SW 1271 (cell line): ENCODE measurements at places on chromosomes 6 and 20.

DNA sequence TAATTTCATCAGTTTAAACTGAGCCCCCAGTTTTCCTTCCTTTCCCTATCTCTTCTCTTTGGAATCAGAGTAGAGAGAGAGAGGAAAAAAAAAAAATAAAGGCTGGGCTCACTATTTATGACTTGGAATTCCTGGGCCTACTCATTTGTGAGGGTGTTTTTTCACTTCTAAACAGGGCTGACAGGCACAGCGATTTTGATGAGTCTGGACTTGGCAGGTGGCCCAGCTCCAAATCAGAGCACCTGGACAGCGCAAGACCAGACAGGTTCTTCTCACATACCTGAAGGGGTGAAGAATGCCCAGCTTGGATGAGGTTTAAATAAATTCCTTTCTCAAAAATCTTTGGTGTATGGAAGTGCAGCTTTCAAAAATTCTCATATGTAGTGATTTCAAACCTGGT is 122.2 kb downstream of the KIF13A start:
- peak; percentile 77 for DNase-seq

DNA sequence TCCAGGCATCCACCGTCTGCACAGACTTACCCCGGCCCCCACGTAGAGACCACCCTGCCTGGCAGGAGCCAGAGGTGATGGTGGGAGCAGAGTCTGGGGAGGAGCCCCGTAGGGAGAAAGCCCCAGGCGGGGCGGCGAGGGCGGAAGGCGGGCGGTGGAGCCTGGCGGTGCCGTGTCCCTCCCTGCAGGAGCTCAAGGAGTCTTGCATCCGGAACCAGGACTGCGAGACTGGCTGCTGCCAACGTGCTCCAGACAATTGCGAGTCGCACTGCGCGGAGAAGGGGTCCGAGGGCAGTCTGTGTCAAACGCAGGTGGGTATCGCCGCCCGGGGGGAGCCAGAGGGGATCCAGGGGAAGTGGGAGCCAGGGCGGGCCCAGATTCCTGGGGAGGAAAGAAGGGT is 6.0 kb downstream of the CLPSL1 start:
- DNase-seq: no peak

DNA sequence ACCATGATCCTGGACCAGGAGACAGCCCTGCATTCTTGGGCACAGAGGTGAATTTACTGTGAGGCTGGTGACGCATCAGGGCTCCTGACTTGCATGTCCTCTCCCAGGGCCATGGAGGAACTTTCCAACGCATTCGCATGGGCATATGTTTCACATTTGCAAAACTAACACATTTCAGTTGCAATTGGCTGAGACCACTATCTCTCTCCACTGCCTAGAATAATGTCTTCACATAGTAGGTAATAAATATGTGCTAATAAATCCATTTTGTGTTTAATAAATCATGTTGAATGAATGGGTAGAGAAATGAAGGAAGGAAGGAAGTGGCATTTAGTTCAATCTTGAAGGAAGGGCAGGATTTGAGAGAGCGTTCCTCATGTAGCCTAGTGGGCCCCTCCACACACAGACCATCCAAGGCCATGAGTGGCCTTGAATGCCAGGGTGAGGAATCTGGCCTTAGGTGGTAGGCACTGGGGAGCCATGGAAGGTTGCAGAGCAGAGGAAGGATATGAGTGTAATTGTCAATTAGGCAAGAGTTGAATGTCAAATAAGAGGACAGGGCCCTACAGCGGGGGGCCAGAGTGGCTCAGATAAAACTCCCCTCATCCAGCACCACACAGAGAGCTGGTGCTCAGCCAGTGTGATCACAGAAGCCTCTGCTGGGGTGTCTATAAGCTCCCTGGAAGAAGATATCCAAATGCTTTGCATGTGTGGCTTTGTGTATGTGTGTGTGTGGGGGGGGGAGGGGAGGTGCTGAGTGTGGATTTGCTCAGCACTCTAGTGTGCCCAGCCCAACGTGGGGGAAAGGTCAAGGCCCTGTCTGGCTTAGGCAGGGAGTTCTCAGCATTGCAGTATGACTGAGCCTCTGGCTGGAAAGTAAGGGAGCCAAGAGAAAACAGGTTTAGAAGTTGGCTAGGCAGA is 30.9 kb upstream of the CCN5 start:
- DNase-seq: no peak

DNA sequence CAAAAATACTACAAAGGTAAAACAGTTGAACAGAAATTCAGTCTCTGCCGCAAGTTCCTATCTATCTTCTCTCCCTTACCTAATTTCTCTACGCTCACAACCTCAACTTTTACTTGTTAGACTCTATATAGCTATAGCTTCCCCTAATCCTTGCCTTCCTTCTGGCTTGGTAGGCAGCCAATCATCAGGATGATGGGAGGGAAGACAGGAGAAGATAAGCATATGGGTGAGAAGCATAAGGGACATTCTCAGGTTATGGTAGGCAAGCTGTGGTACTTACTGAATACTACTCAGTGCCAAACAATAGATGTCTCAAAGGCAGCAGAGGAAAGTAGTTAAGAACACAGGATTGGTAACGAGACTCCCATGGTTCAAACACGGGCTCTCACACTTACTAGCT is 7.8 kb downstream of the CCNC start:
- no peak for DNase-seq

GRCh38 chr6:128358244-128358776 is 162.1 kb downstream of the PTPRK start:
- no peak for DNase-seq

- no peak for DNase-seq
Measured at GRCh38 chr20:11686820-11687543, 230.7 kb upstream of the BTBD3 start.

GRCh38 chr6:22448291-22448711 is 121.1 kb upstream of the HDGFL1 start:
- DNase-seq: no peak

- DNase-seq: no peak
Measured at GRCh38 chr6:158013904-158014504, 32.3 kb downstream of the SYNJ2 start.

DNA sequence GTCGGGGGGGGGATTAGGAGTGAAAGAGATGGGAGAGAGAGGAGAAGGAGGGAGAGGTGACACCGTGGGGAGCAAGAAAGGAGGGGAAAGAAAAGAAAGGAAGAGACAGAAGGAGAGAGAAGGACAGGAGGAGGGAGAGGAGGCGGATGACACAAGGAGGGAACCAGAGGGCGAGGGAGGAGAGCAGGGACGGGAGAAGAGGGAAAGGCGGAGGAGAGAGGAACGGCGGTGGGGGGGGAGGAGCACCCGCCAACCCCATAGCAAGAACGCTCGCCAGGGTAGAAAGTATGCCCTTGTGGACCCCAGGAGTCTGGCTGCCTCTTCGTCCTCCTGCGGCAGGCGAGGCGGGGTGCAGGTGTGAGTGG is 4.5 kb upstream of the INSM1 start:
- no peak for DNase-seq

- DNase-seq: peak; percentile 13
Measured at GRCh38 chr6:55758156-55758937, 117.0 kb downstream of the BMP5 start.

GRCh38 chr6:132763269-132763668 is 5.6 kb upstream of the VNN2 start:
- DNase-seq: no peak

- DNase-seq: no peak
Measured at GRCh38 chr20:42549496-42549895, 640.2 kb downstream of the PTPRT start.

DNA sequence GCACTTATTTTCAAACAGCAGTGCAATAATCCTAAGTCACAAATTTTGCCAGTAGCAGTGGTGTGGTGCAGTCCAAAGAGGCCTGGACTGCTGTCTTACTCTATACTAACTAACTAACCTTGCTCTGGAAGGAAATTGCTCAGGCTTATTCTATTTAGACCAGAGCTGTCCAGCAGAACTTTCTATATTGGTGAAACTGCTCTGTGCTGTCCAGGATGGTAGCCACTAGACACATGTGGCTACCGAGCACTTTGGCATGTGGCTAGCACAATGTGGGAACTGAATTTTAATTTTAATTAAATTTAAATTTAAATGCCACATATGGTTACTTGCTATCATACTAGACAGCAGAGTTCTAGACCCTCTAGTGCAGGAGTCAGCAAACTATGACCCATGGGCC is 27.1 kb upstream of the FBXO9 start:
- DNase-seq: no peak

GRCh38 chr6:14882394-14883026 is 363.4 kb upstream of the JARID2 start:
- DNase-seq: no peak

DNA sequence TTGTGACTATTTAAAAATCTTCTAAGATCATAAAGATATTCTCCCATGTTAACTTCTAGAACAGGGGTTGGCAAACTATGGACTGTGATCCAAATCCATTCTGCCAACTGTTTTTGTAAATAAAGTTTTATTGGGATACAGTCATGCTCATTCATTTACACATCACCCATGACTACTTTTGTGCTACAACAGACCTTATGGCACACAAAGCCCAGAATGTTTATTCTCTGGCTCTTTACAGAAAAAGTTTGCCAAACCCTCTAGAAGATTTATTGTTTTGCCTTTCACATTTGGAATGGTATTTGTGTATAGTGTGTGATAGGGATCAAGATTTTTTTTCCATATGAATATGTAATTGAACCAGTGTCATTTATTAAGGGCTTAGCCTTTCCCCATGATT is 341.7 kb downstream of the CD83 start:
- DNase-seq: no peak

DNA sequence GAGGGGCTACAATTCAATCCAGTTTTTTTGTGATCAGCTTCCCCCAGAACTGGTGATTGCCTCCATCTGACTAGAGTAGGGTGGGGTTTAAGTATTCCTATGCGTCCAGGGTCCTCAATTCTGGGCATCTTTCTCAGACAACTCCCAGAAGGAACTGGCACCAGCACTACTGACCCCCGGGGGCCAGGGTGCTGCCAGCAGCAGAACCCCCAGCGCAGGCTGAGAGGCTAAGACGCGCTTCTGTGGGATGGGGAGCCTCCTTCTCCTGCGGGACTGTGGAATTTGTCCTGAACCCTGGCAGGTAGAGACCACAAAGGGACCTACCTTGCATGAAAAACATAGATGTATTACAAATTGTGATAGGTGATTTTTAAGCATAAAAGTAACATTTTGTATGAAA is 124.4 kb downstream of the PACRG start:
- DNase-seq: no peak

DNA sequence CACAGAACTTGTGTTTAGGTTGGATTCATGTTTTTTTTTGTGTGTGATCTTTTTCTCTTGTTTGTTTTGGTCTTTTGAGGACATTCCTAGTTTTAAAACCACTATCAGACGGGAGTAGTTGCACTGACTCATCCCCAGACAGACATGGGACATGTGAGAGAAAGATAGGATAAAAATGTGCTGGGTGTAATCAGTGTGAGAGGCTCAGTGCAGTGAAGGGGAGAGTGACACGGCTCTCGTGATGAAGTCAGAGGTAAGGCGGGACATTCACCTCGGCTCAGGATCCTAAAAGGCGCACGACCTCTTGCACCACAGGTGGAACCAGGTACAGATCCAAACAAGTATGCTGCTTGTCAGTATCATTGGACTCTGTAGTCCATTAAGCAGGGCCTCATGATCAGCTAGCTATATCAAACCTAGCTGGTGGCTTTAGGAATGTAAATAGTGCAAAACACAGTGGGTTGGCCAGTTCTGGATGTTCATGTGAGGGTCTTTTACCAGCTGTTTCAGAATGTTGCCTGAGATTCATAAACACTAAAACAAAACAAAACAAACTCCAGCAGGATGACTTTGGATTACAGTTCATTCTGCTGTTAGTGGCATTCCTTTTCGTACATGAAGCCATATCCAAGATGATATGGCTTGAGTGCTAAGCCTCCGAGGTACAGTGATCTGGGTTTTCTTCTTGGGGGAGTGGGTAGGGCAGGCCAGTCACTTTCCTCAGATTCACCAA is 18.0 kb downstream of the FOXO3 start:
- no peak for DNase-seq

DNA sequence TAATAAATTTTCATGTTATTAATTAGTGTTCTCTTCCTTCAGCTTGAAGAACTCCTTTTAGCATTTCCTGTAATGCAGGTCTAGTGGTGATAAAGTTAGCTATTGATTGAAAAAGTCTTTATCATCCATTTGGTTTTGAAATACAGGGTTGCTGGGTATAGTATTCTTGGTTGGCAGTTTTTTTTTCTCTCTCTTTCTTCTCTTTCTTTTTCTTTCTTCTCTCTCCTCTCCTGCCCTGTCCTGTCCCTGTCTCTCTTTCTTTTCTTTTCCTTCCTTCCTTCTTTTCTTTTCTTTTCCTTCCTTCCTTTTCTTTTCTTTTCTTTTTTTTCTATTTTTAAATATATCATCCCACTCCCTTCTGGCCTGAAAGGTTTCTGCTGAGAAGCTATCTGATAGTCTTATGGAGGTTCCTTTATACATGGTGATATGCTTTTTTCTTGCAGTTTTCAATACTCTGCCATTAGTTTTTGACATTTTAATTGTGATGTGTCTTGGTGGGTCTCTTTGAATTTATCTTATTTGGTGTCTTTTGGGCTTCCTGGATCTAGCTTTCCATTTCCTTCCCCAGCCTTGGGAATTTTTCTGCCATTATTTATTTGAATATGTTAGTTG is 55.4 kb downstream of the CDC5L start:
- DNase-seq: no peak

- DNase-seq: no peak
Measured at GRCh38 chr6:169156108-169156792, 97.4 kb downstream of the THBS2 start.

DNA sequence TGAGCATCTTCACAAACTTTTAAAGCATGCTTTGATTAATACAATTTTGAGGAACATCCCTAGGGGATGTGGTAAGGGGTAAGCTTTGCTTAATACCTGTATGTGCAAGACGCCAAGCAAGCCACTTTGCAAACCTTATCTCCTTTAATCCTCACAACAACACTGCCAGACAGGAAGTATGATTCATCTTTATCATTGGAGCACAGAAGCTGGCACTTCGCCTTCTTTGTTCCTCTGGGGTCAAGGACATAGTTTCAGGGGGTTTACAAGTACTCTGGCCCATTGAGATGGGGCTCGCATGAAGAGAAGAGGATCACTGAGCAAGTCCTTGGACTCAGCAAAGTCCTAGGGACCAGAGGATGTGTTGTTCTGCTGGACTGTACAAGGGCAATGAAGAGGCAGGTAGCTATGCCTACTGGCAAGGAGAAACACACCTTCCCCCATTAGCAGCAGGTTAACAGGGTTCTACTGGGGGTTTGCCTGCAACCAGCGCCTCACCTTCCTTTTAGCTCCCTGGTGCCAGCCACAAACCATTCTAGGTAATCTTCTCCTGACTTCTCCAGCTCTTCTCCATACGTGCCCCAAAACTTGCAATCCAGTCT is 8.8 kb downstream of the TMEM244 start:
- DNase-seq: peak; percentile 6

GRCh38 chr6:15520626-15521203 is 142.1 kb downstream of the DTNBP1 start:
- DNase-seq: no peak

GRCh38 chr20:41617059-41617901 is 897 bp downstream of the CHD6 start:
- peak; percentile 39 for DNase-seq

GRCh38 chr6:132261354-132261753 is 139.9 kb downstream of the MOXD1 start:
- DNase-seq: no peak

GRCh38 chr20:3980260-3981131 is 34.9 kb downstream of the RNF24 start:
- DNase-seq: peak; percentile 25

- no peak for DNase-seq
Measured at GRCh38 chr6:167428664-167429333, 103.9 kb downstream of the TTLL2 start.

- DNase-seq: no peak
Measured at GRCh38 chr20:5590899-5591298, 159.3 kb upstream of the SHLD1 start.
